H7 (cell line): ENCODE measurements at places on chromosomes 3 and 15. TPM values are rescaled to one million over a fixed set of nuclear protein-coding genes. Genes with fewer than 3 reads are reported as not detected.

DNA sequence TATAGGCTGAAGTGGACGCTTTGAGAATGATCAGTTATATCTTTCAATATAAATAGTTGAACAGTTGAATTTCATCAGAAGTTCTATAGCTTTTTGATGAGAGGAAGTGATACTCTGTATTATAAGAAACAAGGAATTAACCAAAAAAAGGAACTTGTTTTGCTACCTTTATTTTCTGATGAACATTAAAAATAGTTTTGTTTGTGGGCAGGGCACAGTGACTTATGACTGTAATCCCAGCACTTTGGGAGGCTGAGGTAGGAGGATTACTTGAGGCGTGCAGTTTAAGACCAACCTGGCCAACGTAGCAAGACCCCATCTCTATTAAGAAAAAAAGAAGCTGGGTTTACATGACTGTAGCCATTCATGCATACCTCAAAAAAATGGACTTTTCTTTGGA, 16.7 kb downstream of the BLOC1S6 start:
- no peak for DNase-seq

- no peak for DNase-seq
These were observed 320.0 kb upstream of the PPP2R3A start for GRCh38 chr3:135645541-135645940.

DNA sequence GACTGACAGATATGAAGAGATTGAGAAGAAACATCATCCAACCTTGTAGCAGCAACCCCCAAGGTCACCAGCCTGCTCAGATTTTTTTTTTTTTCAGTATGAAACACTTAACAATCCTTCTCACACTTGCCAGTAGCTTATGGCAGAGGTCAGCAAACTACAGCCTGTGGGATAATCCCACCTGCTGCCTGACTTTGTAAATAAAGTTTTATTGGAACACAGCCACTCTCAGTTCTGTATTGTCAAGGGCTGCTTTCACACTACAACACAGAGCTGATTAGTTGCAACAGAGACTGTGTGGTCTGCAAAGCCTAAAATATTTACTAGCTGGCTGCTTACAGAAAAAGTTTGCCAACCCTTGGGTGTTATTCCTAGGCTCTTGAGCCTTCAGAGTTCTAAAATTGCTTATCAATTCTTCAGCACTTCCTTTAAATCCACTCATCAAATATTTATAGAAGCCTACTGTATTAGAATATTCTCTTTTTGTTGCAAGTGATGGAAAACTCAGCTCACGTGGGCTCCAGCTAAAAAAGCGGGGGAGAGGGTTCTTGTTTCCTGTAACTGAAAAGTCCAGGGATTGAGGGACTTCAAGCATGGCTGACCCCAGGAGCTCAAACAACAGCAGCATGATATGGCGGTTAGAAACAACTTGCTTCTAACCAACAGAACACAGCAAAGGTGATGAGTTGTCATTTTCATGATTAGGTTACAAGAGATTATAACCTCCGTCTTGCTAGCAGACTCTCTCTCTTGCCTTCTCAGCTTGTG, 246.1 kb downstream of the SHQ1 start:
- no peak for DNase-seq

DNA sequence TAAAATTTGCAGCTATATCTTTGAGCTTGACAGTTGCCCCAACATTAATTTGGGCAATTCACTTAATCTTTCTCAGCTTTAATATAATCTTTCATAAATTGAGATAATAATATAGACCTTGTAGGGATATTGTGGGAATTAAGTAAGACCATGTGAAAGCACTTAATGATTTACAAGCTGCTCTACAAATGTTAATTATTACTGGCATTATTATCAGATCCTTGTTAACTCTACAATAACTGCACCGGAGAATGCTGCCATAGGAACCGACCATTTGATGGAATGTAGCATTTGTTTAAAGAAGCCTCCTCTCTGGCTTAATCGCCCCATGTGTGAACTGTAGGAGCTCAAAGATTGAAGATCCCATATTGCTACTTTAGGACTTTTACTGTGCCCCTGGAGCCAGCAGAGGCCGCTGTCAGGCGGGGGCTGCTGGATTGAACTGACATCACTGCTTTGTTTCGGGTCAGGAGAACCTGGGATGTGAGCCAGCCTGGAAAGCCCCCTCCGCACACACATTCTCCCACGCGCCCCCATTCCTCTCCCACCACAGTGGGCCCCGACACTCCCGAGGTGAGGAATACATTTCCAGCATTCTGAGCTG, 154.2 kb upstream of the TNIK start:
- DNase-seq = peak; percentile 59

- DNase-seq = no peak
These were observed at the start of gene STRIT1 for GRCh38 chr3:155293516-155293915. Gene STRIT1 (minus strand): TSS chr3:155293683.

- no peak for DNase-seq
These were observed 143.6 kb upstream of the GRM7 start for GRCh38 chr3:6717026-6717943.

DNA sequence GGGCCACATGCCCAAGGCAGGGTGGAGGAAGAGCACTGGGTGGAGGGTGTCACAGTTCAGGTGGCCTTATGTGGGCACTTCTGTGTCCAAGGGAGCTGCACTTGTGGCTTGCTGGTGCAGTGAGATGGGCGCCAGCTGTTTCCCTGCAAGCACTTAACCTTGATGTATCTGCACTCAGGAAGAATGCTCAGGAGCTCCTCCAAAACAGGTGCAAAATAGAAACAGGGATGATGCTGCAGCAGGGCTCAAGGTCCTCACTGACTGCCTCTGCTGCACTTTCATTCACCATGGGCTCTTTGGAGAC, 151.3 kb downstream of the CADPS start:
- DNase-seq = no peak

DNA sequence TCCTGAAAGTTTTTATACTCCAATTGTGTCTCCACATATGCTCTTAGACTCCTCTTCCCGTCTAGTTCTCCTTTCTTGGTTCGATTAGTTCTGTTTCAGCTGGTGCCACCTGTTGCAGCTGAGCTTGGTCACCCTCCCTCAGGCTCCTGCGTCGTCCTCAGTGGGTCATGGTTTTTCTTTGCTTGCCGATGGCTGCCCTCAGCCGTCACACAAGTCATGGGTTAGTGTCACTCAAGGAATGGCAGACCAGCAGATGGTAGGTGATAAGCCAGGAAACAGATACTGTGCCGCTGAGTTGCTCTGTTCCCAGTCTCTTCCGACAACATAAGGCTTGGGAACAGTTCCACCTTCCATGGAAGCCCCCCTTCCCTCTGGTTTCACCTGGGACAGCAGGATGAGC, 109.9 kb downstream of the IGF1R start:
- DNase-seq = no peak

DNA sequence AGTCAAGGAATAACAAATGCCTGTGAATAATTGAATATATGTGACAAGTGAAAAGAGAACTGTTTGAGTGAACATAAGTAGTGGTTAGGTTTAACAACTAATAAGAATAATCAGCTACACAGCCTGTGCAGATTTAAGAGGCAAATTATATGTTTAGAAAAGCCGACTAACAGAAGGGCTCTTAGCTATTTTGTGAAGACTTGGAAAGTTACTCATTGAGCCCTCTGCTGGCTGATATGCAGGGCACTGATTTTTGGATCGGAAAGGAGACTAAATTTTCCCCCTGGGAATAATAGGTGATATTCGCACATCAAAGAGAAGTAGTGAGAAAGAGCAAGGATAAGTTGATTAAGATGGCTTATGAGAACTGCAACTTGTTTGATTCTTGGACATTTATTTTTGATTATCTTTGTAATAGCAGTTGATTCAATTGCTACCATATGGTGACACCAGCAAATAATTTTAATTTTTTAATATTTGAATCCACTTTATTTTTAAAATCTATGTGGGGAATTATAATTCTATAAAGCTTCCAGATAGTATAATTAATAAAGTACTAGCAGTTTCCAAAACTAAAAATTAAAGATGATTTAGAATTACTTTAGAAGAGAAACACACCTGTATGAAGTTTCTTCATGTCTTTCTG, 156.2 kb downstream of the NLGN1 start:
- peak; percentile 22 for DNase-seq

GRCh38 chr3:126415661-126416591, 21.2 kb downstream of the CFAP100 start:
- peak; percentile 61 for DNase-seq

- no peak for DNase-seq
These were observed 73.5 kb upstream of the MBNL1 start for GRCh38 chr3:152195206-152195605.

- peak; percentile 96 for DNase-seq
These were observed 22.6 kb upstream of the CACNA2D2 start for GRCh38 chr3:50525987-50526386.

- DNase-seq = no peak
These were observed 57.9 kb upstream of the SELENOK start for GRCh38 chr3:53949541-53949940.

- peak; percentile 16 for DNase-seq
These were observed 363.3 kb downstream of the SLC9A9 start for GRCh38 chr3:143484846-143485512.

- no peak for DNase-seq
These were observed 30.0 kb downstream of the MYO5A start for GRCh38 chr15:52498706-52499105.

- DNase-seq = no peak
These were observed 318.6 kb upstream of the LRRFIP2 start for GRCh38 chr3:37492977-37493471.

- DNase-seq = no peak
These were observed 5.0 kb upstream of the CCR2 start for GRCh38 chr3:46348823-46349482.

DNA sequence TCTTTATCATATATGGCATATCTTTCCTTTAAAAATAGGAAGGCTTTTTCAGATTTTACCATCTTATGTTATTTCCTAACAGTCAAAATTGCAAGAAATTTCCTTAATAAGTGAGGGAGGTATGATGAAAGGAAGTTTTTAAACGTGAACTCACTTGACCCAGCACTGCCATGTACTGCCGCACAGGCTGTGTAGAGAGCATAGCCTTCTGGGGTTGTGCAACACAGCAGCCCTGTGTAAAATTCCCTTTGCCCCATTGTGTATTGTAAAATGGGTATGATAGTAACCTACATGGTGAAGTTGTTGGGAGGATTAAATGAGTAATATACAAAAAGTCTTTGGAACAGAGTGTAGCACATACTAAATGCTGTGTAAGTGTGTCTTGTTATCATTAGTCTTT, 78.6 kb downstream of the PEX5L start:
- DNase-seq = no peak

- DNase-seq = peak; percentile 18
These were observed 117.4 kb upstream of the MBNL1 start for GRCh38 chr3:152151216-152151876.

DNA sequence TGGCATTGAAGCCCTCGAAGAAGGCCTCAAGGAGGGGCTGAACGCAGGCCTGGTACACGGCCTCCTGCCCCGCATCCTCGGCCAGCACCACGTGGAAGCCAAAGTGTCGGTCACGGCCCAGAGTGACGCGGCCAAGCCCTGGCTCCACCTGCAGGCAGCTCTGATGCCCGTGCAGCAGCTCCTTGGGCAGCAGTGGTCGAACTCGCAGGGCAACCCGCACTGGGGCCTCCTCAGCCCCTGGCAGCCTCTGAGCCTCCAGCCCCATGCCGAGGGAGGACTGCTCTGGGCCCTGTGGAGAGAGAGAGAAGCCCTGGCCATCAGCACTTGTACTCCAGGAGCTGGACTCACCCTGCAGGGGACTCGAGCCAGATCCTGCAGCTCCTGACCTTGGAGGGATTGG, 2.6 kb downstream of the KIF7 start:
- peak; percentile 62 for DNase-seq

GRCh38 chr3:13149330-13150108, 76.3 kb upstream of the IQSEC1 start:
- peak; percentile 75 for DNase-seq

DNA sequence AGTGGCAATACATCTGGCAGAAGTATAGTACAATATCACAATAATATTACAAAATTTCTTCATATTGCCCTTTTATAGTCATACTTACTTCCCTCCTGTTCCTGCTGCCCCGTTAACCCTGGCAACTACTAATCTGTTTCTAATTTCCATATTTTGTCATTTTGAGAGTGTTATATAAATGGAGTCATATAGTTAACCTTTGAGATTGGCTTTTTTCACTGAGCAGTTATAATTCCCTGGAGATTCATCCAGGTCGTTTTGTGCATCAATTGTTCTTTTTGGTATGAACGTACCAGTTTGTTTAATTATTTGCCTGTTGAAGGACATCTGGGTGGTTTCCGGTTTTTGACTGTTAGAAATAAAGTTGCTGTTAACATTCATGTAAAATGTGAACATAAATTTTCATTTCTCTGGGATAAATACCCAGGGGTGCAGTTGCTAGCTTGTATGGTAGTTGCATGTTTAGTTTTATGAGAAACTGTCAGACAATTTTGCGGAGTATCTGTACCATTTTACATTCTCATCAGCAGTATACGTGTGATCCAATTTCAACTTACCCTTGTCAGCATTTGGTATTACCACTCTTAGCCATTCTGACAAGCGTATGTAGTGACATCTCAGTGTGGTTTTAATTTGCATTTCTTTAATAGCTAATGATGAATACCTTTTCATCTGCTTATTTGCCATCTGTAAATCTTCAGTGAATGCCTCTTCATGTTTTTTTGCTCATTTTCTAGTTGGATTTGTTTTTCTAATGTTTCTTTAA, 32.2 kb upstream of the IL20RB start:
- no peak for DNase-seq

- DNase-seq = no peak
These were observed 300.5 kb downstream of the ADAMTS17 start for GRCh38 chr15:100041127-100041828.

DNA sequence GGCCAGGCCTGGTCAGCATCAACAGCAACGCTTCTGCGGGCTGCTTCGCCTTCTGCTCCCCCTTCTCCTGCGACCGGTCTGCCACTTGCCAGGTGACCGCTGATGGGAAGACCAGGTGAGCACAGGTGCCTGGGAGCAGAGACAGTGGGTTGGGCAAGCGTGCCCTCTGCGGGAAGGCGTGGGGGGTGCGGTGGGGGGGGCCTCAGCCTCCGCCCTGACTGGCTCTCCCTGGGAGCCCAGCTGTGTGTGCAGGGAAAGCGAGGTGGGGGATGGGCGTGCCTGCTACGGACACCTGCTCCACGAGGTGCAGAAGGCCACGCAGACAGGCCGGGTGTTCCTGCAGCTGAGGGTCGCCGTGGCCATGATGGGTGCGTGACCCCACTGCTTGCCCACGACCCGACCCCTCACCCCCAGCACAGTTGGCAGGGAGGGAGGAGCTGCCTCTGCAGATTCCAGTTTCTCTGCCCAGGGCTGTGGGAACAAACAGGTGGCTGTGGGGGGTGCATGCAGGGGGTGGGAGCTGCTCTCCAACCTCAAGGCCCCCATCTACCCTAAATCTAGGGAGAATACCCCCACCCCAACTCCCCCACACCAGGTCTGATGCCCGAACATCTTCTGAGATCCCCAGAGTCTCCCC, 8.8 kb downstream of the STAB1 start:
- peak; percentile 89 for DNase-seq

CHRD gene
- 4.5 and 10.5 TPM in 2 replicates for total RNA-seq

ARGFX gene
- total RNA-seq = not detected in 2 replicates

CCR9 gene
- not detected in 2 replicates for total RNA-seq

A4GNT gene
- total RNA-seq = not detected in 2 replicates

SLC22A13 gene
- 0.11 and 0.24 TPM in 2 replicates for total RNA-seq

PTH1R gene
- total RNA-seq = 32.3 and 35.2 TPM in 2 replicates

C3orf49 gene
- total RNA-seq = not detected in 2 replicates

TM4SF18 gene
- 2.6 and 4.9 TPM in 2 replicates for total RNA-seq

TRPM1 gene
- 0.48 and 0.89 TPM in 2 replicates for total RNA-seq
